ENCODE measurements at places on chromosomes 5 and 9.
A peak's percentile ranks its signal among the peaks of the same experiment; 100 is the strongest.

DNA sequence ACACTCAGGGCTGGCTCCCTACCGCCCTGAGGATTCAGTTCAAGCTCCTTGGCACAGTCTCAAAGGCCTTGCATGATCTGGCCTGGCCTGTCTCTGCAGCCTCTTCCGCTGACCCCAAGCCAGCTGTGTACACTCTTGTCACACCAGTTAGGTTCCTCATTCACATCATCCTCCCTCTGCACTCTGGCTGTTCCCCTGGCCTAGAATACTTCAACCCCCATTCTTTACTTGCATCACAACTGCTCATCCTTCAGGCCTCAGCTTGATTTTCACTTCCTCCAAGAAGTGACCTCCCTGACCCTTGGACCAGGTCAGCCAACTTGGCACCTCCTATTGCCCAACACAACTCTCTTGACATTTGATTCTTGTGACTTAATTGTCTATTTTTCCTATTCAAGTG lies 18.9 kb upstream of the PFDN1 start:
- DNase-seq, result no peak

DNA sequence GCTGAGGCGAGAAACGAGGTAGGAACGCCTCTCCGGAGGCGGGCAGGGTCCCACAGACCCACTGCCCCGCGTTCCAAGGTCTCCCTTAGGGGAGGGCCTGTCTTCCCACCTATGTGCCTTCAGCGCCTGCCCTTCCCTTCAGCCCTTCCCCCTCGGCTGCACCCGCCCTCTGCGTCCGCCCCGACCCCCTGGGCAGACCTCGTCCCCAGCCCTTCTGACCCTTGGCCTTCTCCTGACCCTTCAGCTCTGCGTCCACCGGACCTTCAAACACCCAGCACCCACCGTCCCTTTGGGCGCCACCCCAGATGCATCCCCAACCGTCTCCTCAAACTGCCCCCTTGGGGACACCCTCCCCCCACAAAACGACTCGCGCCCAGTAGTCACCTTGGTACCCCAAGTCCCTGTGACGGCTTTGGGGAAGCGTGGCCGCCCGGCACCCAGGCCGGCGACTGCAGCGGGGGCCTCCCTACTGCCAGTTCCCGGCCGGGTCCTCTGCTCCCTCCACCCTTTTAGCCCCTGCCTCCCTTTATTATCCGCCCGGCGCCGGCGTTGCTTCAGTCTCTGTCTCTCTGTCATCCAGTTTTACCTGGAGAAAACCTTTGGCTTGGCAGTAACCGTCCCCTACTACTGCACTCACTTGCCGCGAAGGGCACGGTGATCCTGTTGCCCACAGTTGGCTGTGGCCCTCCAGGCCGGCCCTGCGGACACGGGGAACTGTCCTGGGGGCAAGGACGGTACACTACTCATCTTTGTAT lies 421 bp downstream of the RUSC2 start:
- no peak for DNase-seq

GRCh38 chr9:69045821-69046220 lies 10.3 kb downstream of the FXN start:
- no peak for DNase-seq

DNA sequence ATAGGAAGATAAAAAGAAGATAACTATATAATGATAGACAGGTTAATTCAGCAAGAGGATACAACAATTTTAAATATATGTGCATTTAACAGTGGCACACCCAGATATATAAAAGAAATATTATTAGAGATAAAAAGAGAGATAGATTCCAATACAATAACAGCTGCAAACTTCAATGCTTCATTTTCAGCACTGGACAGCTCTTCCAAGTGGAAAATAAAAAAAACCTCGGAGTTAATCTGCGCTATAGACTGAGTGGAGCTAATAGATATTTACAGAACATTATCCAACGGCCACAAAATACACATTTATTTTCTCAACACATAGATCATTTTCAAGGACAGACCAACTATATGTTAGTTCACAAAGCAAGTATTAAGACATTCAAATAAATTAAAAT lies 1229.5 kb upstream of the CDH6 start:
- no peak for DNase-seq

DNA sequence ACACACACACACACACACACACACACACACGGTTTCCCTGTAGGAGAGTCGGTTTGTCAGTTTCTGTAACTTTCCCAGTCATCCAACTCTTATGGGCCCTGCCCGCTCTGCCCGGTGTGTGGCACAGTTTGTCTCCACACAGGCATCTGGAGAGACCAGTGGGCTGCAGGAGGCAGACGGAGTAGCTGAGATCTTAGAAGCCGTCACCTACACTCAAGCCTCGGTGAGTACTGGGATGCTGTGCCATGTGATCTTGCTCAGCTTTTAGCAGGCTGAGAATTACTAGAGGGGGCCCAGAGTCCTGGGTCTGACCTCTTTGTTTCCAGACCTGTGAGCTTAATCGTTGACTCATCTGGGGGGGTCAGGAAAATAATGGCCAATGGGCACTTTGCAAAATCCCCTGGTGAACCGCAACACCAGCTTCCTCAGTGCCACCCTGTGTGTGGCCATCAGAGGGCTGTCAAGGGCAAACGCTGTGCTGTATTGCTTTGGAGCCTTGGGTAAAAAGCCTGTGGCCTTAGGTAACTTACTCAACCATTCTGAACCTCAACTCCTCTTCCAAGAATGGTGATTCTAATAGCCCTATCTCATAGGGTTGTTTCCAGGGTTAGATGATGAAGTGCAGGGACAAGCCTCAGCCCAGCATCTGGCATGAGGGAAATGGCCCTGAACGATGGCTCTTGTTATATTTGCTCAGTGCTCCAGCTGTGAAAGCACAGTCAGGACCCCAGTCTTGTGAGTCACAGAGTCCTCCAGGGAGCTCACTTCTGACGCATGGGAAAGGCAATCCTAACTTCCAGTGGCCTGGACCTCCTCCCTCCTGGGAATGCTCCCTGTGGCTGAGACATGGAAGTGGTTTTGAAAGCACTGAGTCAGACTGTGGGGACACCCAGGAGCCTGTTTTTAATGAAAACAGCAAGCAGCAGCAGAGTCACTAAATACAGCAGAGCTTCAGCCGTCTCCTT lies 45.6 kb downstream of the COL15A1 start:
- peak; percentile 98 for DNase-seq
